Ascending aorta (tissue), 2 donors: ENCODE measurements at places on chromosomes 16 and 17.

GRCh38 chr16:21650521-21650920 lies 1.9 kb downstream of the IGSF6 start:
- DNase-seq = no peak
- H3K4me3 ChIP-seq = no peak overlapping the region
- H3K36me3 ChIP-seq = no peaks in the 10 kb centered on the region
- no peaks in the 10 kb centered on the region for H3K4me1 ChIP-seq
- H3K27me3 ChIP-seq = no peaks in the 10 kb centered on the region

DNA sequence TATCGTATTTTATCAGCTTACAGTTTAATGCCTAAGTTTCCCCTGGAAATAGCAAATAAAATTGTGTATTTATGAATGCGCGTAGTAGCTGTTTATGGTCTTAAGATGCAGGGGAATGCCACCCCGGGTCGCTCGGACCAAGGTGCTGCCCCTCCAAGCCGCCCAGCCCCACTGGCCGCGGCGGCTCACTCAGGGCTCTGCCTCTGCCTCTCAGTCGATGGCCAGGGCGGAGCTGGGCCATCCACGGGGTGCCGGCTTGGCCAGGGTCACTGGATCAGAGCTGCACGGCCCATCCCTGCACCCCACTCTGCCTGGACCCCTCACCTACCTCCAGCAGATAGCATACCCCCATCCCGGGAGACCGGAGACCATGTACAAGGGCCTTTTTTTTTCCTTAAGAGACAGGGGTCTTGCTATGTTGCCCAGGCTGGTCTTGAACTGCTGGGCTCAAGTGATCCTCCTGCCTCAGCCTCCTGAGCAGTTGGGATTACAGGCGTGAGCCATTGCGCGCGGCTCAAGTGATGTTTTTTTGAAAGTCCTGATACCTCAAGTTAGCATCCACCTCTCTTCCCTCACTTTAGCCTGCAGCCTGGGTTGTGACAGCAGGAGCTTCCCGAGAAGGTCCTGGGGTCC lies 11.0 kb downstream of the PRSS27 start:
- H3K36me3 ChIP-seq = peaks cover 46% of the 10 kb centered on the region
- H3K27me3 ChIP-seq = no peaks in the 10 kb centered on the region
- H3K4me1 ChIP-seq = no peaks in the 10 kb centered on the region

DNA sequence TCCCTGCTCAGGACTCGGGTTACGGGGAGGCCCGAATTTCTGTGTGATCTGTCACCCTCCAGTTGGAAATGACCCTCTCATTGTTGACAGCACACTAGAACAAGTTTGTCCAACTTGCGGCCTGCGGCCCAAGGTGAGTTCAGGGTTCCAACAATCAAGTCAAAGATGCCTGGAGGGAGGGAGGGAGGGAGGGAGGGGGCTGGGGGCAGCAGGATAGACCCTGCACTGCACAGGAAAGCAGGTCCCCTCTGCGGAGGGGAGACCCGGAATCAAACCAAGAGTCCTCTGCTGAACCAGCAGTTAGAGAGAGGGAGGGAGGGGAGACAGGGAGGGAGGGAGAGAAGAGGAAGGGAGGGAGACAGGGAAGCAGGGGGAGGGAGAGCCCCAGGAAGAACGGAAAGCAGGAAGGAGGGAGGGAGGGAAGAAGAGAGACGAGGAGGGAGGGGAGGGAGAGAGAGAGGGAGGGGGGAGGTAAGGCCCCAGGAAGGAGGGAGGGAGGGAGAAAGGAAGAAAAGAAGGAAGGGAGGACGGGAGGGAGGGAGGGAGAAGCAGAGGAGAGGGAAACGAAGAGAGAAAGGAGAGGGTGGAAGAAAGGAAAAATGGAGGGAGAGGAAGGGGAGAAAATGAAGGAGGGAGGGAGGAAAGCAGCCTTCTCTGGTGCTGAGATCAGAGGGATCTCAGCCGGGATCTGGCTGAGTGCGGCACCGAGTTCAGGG lies 96.7 kb upstream of the CDH5 start:
- H3K27me3 ChIP-seq = no peaks in the 10 kb centered on the region

GRCh38 chr16:66840883-66841282 lies 3.3 kb upstream of the CA7 start:
- peaks cover 15% of the 10 kb centered on the region for H3K27me3 ChIP-seq
- H3K36me3 ChIP-seq = no peaks in the 10 kb centered on the region
